ENCODE measurements at places on chromosomes 1 and 21. TPM values are rescaled to one million over a fixed set of nuclear protein-coding genes. Genes with fewer than 3 reads are reported as not detected.

HSPG2 gene
- 524 TPM for total RNA-seq

TSPAN2 gene
- total RNA-seq = 11.1 TPM

NBPF3 gene
- total RNA-seq = 4.8 TPM

DNAJC11 gene
- total RNA-seq = 55.5 TPM

DNA sequence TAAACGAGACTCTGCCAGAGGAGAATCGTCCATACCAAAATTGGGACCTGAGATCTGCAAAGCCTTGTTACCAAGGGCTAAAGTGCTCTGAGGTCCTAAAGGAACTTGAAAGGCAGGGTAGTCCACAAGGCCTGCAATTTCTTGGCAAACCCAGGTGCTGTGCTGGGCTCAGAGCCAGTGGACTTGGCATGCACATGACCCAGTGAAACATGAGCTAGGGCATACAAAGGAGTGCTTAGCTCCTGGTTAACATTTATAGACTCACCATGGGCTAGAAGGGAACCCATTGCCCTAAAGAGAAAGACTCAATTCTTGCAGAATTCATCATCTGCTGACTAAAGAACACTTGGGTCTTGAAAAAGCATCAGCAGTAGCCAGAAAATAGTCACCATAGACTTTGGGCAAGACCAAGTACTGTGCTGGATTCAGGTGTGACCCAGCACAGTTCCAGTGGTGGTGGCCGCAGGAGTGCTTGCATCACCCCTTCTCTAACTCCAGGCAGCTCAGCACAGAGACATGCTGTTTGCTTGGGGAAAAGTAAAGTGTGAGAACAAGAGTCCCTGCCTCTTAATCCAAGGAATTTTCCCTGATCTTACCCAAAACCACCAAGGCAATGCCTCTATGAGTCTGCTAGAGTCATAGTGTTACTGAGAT lies 1069.4 kb upstream of the ADGRL2 start:
- DNase-seq = no peak

- DNase-seq = no peak
Measured at GRCh38 chr21:37459575-37459974, 93.0 kb downstream of the DYRK1A start.

- no peak for DNase-seq
Measured at GRCh38 chr21:41964171-41964570, 10.4 kb upstream of the C2CD2 start.

DNA sequence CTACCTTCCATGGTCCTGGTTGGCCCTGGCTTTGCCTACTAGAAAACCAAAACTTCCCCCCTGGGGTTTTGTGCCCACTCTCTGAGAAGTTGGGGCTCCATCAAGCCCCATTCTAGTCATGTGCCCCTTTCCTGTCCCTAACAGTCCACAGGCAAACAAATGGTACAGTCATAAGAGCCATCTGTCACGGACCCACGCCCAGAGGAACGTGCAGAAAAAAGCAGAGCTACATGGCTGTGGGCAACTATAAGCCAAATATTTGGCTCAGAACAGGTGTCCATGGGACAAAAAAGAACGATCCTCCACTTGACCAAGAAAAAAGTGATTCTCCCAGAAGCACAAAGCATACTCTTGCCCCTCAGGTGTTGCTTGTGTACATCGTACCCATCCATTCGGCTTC lies 14.6 kb upstream of the TRNAU1AP start:
- DNase-seq = no peak

DNA sequence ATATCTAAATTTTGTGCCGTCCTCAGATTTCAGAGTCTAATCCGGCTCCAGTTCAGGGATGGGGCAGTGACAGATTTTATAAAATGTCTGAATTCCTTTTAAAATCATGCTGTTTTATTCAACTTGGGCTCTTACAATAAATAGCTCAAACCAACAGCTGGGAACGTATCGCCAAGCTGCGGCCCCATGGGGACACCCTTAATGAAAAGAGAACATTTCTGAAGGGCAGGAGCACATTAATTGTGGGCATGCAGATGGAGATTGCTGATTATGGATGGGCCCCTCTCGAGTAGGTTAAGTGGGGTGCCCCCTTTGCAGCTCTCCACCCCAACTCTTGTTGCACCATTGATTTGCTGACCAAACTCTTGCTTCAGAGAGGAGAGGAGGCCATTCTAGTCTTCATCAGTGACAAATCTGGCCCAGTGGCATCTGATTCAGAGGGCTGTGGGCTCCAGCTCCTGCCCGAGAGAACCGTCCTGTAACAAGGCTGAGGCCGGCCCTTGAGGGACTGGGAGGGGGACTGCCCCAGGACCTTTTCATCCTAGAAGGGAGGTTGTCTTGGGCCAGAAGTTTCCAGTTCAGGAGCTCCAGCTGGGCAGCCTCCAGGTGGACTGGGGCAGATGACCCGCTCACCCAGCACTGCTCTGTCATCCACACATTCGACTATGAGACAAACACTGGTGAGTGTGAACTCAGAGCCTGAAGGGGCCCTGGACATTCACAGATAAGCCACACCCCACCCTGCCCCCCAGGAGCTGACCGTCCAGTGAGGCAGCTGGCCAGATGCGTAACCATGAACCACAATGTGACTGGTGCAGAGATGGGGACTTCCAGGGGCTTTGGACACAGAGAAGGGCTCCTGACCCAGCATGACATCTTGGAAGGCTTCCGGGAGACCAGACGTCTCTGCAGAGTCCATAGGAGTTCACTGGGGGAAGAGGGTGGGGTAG lies 55.1 kb upstream of the TMEM51 start:
- peak; percentile 48 for DNase-seq

- no peak for DNase-seq
Measured at GRCh38 chr1:165661703-165662102, 30.7 kb downstream of the MGST3 start.

DNA sequence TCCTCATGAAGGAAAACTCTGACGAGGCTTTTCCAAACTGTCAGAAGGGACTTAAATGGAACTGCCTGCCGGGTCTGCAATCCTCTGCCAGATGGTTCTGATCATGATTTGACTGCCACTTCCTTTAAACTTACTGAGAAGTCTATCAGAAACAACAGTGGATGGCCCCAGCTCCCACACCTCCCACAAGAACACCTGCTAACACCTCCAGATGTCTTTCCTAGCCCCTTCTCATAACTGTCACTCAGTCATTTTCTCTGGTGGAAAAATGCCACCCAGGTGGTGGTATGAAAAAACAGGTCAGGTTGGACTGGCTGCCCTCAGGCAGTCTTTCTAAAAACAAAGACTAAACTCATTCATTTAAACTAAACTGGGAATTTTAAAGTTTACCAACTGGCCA lies 66.7 kb upstream of the ABCD3 start:
- DNase-seq = no peak

DNA sequence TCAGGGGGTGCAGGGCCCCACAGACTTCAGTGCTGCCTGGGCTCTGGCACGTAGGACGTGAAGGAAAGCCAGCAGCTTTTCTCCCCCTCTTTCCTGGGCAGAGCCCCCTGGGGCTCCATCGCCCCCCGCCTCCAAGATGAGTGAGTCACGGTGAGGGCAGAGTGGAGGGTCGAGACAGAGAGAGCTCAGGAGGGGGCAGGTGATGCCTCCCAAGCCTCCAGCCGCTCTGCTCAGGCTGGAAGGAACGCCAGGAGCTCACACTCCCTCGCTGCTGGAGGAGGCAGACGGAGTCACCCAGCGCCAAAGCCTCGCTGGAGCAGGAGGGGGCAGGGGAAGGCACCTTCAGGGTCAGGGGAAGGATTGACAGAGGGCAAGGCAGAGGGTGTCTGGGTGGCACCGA lies 119.5 kb downstream of the CASZ1 start:
- DNase-seq = no peak

GRCh38 chr1:68231627-68232288 lies 565 bp downstream of the WLS start:
- peak; percentile 59 for DNase-seq

DNA sequence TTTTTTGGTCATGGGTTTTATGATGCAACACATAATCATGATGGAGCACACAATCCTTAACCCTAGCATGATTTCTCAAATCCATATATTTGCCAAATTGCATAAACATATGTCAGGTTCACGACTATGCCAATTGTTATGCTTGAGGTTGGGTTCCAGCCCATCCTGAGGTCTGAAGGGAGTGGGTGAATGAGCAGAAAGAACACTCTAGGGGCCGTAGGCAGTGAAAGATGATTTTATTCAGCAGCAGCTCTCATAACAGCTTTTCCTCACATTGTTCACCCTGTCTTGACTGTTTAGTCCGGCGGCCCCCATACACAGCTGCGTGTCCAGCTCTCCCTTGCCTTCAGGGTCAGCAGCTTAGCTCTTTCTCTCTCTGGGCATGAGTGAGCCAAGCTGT lies 627.7 kb downstream of the PLA2G4A start:
- DNase-seq = no peak

GRCh38 chr1:30744060-30744756 lies 13.4 kb downstream of the LAPTM5 start:
- DNase-seq = no peak

Measured in right cardiac atrium (tissue), 5 donors.